HFFc6 (cell line): ENCODE measurements at places on chromosomes 12 and 14. TPM values are rescaled to one million over a fixed set of nuclear protein-coding genes. Genes with fewer than 3 reads are reported as not detected.
A peak's percentile ranks its signal among the peaks of the same experiment; 100 is the strongest.

Gene STXBP6
- 13.8 to 18.3 TPM (median 17.2 TPM) in 3 replicates for total RNA-seq

Gene NID2
- total RNA-seq, result 87.2 to 114 TPM (median 104 TPM) in 3 replicates

Gene SLC17A8
- total RNA-seq, result not detected in 3 replicates

- H3K4me3 ChIP-seq, result no peak overlapping the region
- no peak overlapping the region for H3K27ac ChIP-seq
- no peaks in the 10 kb centered on the region for H3K4me1 ChIP-seq
- DNase-seq, result no peak
These were observed 21.5 kb upstream of the FAM181A start for GRCh38 chr14:93905623-93906022.

DNA sequence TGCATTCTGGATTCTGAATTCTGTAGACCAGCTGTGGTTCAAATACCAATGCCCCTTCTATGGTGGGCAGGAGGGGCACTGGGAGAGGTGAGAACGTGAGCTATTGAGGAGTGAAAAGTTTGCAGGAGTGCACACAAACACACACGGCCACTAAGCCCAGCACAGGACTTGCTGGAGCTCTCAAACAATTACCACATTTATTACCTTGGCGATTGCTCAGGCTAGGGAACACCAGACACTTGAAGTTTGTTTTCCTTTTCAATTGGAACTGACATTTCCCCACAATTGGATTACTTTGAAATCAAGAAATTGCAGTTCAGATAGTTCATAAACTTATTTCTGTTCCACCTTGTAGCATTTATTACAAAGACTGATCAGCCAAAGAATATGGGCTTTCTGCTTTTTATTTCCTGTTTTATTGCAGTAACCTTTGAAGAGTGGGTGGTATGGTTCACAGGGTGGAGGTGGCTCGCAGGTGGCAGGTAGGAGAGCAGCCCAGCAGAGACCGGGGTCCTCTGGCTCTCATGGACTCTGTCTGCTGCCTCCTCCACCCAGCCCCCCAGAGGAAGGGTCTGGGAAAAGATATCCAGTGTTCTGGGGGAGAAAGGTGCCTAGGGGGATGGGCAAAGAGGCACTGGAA is 429.8 kb upstream of the CCDC196 start:
- DNase-seq, result no peak
- no peaks in the 10 kb centered on the region for H3K27me3 ChIP-seq
- no peak overlapping the region for H3K27ac ChIP-seq
- no peaks in the 10 kb centered on the region for H3K4me1 ChIP-seq
- no peak overlapping the region for H3K4me3 ChIP-seq
- no peaks in the 10 kb centered on the region for H3K36me3 ChIP-seq

DNA sequence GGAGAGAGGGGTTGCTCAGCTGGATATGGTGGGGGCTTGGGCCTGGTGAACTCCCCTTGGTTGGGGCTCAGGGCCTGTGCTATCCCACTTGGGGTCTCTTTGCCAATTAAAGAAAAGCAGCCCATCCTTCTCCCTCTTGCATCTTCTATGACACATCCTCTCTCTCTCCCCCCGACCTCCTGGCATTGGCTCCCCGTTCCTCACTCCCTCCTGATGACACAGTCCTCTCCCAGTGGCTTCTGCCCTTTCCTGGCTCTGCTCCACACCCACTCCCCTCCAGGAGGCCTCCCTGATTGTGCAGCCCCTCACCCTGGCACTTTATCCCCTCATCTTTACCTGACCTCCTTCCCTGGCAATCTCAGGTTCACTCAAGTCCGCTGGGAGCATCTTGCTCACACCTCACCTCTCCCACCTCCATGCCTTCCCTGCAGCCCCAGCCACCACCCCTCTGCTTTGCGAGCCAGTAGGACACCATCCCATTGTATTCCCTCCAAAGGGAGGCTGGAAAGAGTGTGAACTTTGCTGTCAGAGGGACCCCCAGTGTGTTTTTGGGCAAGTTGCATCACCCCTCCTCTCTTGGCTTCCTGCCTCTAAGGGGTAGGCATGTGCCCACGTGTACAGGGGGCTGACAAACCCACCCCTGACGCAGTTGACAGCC is 10.7 kb downstream of the KRT80 start:
- no peak for DNase-seq
- H3K4me3 ChIP-seq, result no peak overlapping the region
- peaks cover 4% of the 10 kb centered on the region for H3K36me3 ChIP-seq
- peaks cover 4% of the 10 kb centered on the region for H3K27me3 ChIP-seq

DNA sequence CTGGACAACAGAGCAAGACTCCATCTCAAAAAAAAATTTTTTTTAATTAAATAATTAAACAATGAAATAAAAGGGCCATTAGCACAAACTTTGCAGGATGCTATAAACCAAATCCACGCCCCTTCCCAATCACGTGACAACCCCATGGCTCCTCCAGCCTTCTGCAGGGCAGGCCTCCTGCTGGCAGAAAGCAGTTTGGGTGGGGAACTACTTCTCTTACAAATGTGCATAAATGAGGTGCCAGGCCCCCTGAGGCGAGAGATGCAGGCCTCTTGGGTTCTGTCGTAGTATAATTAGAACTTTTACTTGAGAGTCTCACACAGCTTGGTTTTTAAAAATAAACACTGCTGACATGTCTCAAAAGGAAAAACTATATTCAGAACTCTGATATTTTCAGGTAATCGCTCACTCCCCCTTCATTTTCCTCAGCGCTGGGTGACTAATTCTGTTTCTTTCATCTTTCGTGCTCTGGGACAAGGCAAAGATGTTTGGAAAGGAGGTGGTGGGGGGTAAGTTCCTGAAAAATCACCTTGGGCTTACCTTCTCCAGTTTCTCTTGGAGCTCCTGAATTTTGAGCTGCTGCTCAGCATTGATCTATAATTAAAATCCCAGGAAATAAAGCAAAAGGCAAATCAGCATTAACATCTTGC is 101.7 kb downstream of the CIT start:
- no peak overlapping the region for H3K27ac ChIP-seq
- no peak overlapping the region for H3K4me3 ChIP-seq
- H3K36me3 ChIP-seq, result peaks cover 40% of the 10 kb centered on the region
- no peaks in the 10 kb centered on the region; the same call in 1 of the 2 replicates for H3K27me3 ChIP-seq
- peaks cover 25% of the 10 kb centered on the region for H3K4me1 ChIP-seq
- no peak for DNase-seq

GRCh38 chr12:14993537-14994266 is 20.9 kb downstream of the PDE6H start:
- H3K27me3 ChIP-seq, result peaks cover 3% of the 10 kb centered on the region
- peak overlapping the region; percentile 37; the same call in 1 of the 2 replicates for H3K4me3 ChIP-seq
- H3K36me3 ChIP-seq, result no peaks in the 10 kb centered on the region
- no peak overlapping the region for H3K27ac ChIP-seq
- H3K4me1 ChIP-seq, result peaks cover 29% of the 10 kb centered on the region
- peak; percentile 58 for DNase-seq

GRCh38 chr12:41731061-41731460 is 413.6 kb downstream of the GXYLT1 start:
- H3K4me1 ChIP-seq, result no peaks in the 10 kb centered on the region
- DNase-seq, result no peak
- no peaks in the 10 kb centered on the region for H3K36me3 ChIP-seq

- DNase-seq, result no peak
- peaks cover 7% of the 10 kb centered on the region; the same call in 1 of the 2 replicates for H3K4me1 ChIP-seq
- H3K36me3 ChIP-seq, result no peaks in the 10 kb centered on the region
- H3K27ac ChIP-seq, result no peak overlapping the region
These were observed 42.0 kb downstream of the ADIPOR2 start for GRCh38 chr12:1732914-1733313.

GRCh38 chr12:68287106-68287505 is 33.7 kb upstream of the IL22 start:
- DNase-seq, result no peak
- peaks cover 18% of the 10 kb centered on the region for H3K27me3 ChIP-seq
- H3K4me1 ChIP-seq, result peaks cover 7% of the 10 kb centered on the region
- no peaks in the 10 kb centered on the region for H3K36me3 ChIP-seq
- H3K4me3 ChIP-seq, result no peak overlapping the region

GRCh38 chr12:131862994-131863710 is 31.3 kb upstream of the ULK1 start:
- peak overlapping the region; percentile 60 for H3K4me3 ChIP-seq
- H3K27ac ChIP-seq, result no peak overlapping the region
- DNase-seq, result no peak
- peaks cover 33% of the 10 kb centered on the region for H3K4me1 ChIP-seq
- no peaks in the 10 kb centered on the region; the same call in 1 of the 2 replicates for H3K27me3 ChIP-seq

- peaks cover 65% of the 10 kb centered on the region for H3K4me1 ChIP-seq
- peak overlapping the region; percentile 93 for H3K4me3 ChIP-seq
- no peak for DNase-seq
These were observed 1.8 kb downstream of the CD63 start for GRCh38 chr12:55726971-55727370.

- no peak overlapping the region for H3K27ac ChIP-seq
- no peaks in the 10 kb centered on the region for H3K36me3 ChIP-seq
- peaks cover 3% of the 10 kb centered on the region; the same call in 1 of the 2 replicates for H3K27me3 ChIP-seq
- DNase-seq, result peak; percentile 76
These were observed 83.8 kb upstream of the DNM1L start for GRCh38 chr12:32595251-32595650.

DNA sequence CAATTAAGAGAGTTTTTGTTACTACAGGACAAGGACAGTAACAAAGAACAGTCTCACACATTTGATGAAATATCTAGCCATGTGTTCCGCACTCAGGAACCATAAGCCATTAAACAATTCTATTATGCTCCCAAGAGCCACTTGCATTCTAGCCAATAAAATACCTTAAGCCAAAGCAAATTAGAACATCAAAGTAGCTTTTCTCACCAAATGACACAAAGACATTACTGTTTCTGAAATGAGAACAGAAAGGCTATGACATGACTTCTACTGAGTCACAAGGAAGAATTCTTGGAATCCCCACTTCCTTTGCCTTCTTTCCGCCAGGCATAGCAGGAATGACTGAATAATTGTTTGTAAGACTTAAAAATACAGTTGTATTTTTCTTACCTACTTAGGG is 445.8 kb downstream of the ATP23 start:
- H3K27me3 ChIP-seq, result peaks cover 1% of the 10 kb centered on the region
- H3K27ac ChIP-seq, result peak overlapping the region; percentile 73
- H3K4me1 ChIP-seq, result peaks cover 37% of the 10 kb centered on the region
- H3K4me3 ChIP-seq, result no peak overlapping the region

DNA sequence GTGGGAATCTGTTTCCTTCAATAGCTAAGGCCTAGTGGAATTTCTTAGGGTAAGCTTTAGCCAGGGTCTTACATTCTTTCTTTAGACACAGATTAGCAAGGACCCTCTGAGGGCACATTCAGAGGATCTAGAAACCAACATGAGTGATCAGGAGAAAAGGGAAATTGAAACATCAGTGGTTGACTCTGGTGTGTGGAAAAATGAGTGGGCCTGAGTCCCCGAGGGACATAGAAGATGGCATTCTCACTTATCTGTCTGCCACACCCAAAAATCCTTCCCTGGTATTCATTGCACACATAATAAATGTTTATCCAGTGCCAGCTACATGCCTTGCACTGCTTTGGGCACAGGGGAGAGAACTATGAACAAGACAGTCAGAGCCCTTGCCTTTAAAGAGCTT is 82.9 kb downstream of the SSPN start:
- no peaks in the 10 kb centered on the region; the same call in none of the 2 replicates for H3K27me3 ChIP-seq
- H3K4me3 ChIP-seq, result no peak overlapping the region
- DNase-seq, result no peak
- H3K27ac ChIP-seq, result no peak overlapping the region
- H3K36me3 ChIP-seq, result no peaks in the 10 kb centered on the region
